ENCODE measurements at places on chromosomes 6 and 20.

DNA sequence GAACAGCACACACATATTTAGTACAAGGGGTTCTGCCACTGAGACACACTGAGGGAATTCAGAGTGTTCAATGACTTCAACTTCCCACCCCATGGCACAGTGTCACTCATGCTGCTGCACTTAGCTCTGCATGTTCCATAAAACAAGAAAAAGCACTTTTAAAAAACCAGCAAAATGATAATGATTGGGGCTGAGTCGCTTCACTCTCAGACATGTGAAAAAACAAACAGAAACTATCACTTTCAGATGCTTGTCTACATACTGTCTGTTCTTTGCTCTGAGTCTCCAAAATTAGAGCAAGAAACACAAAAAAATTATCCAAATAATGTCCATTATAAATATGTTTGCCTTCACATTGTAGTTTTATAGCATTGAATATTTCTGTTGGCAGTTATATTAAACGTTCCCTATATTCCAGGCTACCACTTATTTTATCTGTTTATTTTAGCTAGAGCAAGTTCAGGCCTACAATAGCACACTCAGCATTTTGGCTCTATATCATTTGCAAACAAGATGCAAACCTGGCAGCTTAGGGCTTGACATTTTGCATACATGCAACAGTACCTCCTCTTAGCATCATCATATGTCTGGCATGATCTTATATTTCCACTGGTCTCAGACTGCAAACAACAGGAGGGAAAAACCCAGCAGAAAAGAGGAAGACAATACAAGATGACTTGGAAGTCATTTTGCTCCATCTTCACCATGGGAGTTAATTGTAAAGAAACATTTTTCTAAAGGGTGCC lies 398.8 kb downstream of the HACE1 start:
- no peak for DNase-seq

GRCh38 chr6:39037082-39037508 lies 11.5 kb upstream of the GLP1R start:
- DNase-seq: no peak

GRCh38 chr6:68575765-68576439 lies 59.2 kb upstream of the ADGRB3 start:
- DNase-seq: no peak

DNA sequence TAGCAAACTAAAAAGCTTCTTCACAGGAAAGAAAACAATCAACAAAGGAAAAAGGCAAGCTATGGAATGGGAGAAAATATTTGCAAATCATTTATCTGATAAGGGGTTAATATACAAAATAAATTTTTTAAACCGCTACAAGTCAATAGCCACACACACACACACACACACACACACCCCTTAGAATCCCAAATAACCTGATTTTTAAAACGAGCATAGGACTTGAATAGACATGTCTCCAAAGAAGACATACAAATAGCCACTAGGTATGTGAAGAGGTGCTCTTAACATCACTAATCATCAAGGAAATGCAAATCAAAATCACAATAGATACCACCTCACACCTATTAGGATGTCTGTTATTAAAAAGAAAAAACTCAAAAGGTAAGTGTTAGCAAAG lies 187.7 kb downstream of the TRIM27 start:
- DNase-seq: no peak

DNA sequence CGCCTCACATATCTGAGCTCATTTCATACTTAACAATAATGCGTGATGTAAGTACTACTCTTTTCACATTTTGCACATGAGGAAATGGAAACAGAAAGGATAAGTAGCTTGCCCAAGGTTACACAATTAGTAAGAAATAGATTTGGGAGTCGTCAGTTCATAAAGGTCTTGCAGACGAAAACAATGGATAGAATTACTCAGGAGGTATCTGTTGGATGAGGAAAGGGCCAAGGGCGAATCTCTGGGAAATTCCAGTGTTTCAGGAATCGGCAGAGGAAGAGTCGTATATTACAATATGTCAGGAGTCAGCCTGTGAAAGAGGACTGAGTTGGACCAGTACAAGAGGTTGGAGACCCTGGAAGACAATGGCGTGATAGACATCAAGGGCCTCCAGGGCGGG lies 12.8 kb upstream of the EDN1 start:
- DNase-seq: no peak

Measured in activated CD4-positive, alpha-beta T cell treated with anti-CD3 and anti-CD28 coated beads, Interleukin-2, amount 50 U/mL, for 48 hours (primary cell).